ENCODE measurements at places on chromosomes 3 and 15.
A peak's percentile ranks its signal among the peaks of the same experiment; 100 is the strongest.

DNA sequence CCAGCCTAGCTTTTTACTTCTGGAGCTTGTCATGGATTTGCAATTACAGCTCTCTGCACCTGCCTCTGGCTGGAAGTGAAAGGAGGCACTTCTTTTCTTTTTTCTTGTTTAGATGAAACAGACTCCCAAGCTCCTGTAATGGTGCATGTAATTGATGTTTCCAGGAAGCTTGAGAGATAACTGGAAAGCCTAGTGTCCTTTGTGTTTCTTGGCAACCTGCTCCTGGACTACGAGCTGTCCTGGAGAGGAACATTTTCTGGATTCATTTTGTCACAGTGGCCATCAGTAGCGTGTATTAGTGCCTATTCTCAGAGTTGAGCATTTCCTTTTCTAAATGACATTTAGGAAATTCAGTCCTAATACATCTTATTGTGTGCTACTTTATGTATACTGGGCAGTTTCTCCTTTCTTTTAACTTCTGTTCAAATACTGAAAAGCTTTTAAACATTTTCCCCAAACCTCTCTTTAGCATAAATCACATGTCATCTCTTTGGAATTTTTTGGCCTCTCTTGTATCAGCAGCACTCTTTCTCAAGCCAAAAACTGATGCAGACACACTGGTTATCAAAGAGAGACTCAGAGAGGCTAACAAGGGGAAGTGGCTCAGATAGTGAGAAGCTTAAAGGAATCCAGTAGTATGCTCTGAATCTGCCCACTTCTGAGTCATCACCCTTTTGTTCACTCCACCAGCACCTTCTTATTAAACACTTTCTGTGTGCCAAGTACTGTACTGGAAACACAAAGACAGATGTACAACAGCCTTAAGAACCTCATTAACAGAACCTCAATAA, 62.6 kb upstream of the SLC2A2 start:
- DNase-seq, result peak; percentile 25

- DNase-seq, result no peak
Measured at GRCh38 chr15:72872066-72872845, 88.7 kb upstream of the ADPGK start.

DNA sequence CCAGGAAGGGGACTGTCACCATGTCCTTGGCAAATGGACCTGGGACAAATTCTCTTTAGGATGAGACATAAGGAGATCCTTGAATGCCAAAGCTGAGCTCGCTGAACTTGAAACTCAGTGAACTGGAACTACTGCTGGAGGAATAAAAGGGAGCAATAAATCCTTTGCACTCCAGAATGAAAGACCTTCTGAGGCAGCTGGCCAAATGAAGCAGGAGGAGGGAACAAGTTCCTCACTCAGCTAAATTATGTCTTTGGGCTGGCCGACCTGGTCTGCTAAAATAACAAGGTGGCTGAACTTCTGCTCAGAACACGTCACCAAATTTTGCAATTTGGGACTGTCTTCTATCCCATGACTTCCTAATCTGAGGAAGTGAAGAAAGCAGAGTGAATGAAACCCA, 314.7 kb downstream of the LPP start:
- DNase-seq, result no peak

DNA sequence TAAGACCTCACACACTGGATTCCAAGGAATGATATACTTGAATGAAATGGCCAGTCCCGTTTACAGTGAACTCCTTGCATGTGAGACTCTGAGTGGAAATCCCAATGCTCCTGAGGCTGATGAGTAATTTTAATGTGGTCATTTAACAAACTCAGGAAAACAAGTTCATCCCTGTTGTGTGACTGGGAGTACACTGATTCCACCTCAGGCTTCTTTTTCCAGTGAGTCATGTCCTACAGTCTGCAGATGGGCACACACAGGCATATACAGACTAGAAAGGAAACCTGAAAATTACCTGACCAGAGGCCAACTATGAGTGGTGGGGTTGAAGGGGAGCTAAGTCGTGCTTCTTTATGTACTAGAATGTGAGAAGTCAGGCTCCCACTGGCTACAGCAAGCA, 5.8 kb downstream of the SQOR start:
- peak; percentile 25 for DNase-seq

- DNase-seq, result no peak
Measured at GRCh38 chr3:66386925-66387650, 113.7 kb downstream of the LRIG1 start.

DNA sequence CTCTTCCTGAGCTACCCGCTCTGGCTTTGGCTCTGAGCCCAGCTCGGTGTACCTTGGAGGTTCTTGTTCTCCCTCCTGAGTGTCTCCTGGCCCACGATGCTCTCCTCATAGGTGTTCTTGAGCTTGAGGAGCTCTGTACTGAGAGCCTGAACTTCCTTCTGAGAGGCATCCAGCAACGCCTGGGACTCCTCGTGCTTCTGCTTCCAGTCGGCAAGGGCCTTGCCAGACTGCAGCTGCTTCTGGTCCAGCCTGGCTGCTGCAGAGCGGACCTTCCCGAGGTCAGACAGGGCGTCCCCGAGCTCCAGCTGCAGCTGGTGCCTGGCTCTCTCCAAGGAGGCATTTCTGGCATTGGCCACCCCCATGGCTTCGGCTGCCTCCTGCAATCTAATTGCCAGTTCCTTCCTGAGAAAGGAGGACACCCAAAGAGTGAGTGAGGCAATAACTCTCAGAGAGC, 99.8 kb downstream of the MYH15 start:
- DNase-seq, result no peak

DNA sequence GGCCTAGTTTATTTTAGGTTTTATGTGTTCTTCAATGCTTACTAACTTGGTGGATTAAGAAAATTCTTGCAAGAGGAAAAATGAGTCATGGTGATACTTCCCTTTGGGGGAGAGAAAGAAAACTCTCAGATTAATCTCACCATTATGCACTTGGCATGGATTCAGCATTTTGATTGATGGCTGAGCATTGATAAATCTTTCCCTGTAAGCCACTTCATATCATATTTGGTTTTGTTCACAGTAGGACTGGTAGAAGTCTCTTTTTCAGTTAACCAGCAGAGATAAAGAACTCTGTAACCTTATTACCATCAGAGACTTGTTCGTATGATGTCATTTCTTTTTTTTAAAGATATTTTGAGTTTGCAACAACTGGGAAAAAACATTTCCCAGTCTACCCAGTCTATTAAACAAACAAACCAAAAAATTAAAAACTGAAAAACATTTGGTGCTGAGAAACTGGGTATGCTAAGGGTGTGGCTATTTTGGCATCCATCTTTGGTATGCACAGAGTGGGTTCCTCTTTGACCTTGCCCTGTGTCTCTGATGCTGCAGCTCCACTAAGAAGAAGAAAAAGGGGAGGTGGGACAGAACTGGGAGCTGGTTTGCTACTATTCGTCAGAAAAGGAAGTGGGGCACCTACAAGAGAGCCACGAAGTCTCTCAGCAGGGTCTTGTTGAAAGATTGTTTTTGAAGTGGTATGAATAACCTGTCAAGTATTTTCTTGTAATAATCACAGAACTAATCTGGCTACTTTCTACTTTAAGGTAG, 17.2 kb downstream of the TMOD3 start:
- peak; percentile 42 for DNase-seq

- no peak for DNase-seq
Measured at GRCh38 chr3:148962513-148962912, 28.8 kb upstream of the GYG1 start.

GRCh38 chr15:36914466-36914865, 185.9 kb downstream of the MEIS2 start:
- DNase-seq, result no peak

- no peak for DNase-seq
Measured at GRCh38 chr3:48651771-48652170, 10.9 kb downstream of the CELSR3 start.

DNA sequence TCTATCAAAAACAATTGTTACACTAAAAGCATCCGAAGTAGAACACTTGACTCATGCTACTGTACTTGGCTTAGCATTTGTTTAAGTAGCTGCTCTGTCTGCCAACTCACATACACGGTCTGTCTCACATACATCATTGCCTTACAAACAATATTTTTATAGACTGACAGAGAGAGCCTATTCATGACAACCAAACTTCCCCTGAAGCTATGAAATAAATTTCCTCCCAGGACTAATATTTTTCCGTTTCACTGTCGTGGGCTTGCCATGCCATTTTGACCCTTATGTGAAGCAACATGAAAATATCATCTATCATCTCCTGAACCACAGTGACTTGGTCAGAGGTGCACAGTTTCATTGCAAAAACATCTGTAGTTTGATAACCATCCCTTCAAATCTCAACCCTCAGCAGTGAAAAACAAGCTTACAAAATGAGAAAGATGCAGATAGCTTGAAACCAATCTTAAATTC, 66.5 kb upstream of the PYGO1 start:
- DNase-seq, result no peak

DNA sequence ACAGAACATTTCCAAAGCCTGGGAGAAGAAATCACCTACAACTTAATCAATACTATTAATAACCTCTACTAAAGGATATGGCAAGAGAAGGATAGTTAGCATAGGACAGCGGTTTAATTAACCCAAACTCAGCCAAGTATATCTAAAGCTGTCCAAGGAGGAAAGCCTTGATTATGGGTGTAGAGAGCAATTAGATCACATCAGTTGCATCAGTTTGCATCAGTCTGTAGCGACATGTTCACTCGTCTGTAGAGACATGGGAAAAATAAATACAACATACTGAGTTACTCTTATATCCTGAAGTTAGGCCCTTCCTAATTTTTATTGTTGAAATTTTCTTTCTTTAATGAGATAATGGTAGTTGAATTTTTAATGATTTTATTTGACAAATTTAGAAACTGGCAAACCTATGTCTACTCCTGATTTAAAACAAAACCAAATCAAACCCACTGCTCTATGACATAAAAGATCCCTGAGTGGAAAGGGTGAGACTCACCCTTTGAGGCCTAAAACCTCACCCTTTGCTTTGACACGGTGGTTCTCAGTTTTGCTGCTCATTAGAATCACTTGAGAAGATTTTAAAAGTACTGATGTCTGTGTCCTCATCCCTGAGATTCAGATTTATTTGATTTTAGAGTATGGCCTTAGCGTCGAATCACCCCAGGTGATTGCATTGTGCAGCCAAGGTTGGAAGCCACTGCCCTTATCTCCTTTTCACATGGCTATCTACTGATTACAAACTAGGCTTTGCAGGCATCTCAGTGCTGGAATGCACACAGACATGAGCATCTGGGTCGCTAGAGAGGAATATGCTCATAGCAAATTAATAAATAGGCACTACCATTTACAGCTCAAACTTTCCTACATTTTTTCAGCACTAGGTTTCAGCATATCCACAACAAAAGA, 2.8 kb upstream of the CLRN1 start:
- DNase-seq, result peak; percentile 3
